ENCODE measurements at places on chromosomes 3 and 15. TPM values are rescaled to one million over a fixed set of nuclear protein-coding genes. Genes with fewer than 3 reads are reported as not detected.

RARRES1 gene
- total RNA-seq = not detected

ASB7 gene
- 12.6 TPM for total RNA-seq

BHLHE40 gene
- total RNA-seq = 91.4 TPM

GHRL gene
- not detected for total RNA-seq

P3H2 gene
- 30.3 TPM for total RNA-seq

MESP1 gene
- 1.5 TPM for total RNA-seq

DNAH1 gene
- total RNA-seq = 3.1 TPM

GOLGA6A gene
- not detected for total RNA-seq

FBXW12 gene
- total RNA-seq = not detected

PLS1 gene
- 6.6 TPM for total RNA-seq

RETNLB gene
- not detected for total RNA-seq

LEO1 gene
- total RNA-seq = 36.7 TPM

SMCO1 gene
- not detected for total RNA-seq

ALPK3 gene
- total RNA-seq = 0.12 TPM

MYLK gene
- total RNA-seq = 104 TPM

AMIGO3 gene
- total RNA-seq = 1.0 TPM

ACKR2 gene
- total RNA-seq = not detected

CHRFAM7A gene
- not detected for total RNA-seq

ASB14 gene
- total RNA-seq = not detected

C15orf62 gene
- total RNA-seq = 0.31 TPM

LTF gene
- total RNA-seq = not detected

ZKSCAN7 gene
- total RNA-seq = not detected

SHC4 gene
- total RNA-seq = 0.84 TPM

Data from A172 (cell line).